ENCODE measurements at places on chromosomes 12 and 14. TPM values are rescaled to one million over a fixed set of nuclear protein-coding genes. Genes with fewer than 3 reads are reported as not detected.
A peak's percentile ranks its signal among the peaks of the same experiment; 100 is the strongest.

Gene PPP1R36
- total RNA-seq = 0.89 TPM

DNA sequence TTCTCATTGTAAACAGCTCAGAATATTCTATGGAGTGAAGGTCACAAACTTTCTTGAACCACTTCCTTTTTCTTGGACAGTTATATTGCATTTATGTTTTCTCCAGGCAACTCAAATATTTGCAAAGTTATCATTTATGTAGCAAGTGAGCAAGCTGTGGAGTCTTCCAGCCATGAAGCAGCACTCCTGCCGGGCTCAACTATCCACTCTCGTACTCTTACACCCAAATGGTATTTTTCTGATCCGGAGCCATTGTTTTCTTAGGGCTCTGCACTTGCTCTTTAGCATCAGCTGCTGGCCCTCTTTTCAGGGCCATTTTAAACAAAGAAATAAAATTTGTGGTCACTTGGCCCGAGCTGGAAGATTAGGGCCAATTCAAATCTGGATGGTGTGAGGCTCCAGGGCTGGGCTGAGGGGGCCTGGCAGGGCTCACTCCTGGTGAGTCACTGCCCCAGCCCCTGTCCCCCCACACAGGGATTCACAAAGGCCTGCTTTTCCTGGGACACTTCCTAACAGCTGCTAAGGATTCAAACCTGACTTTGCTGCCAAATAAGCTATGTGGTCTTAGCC, 19.7 kb downstream of the SYNE3 start:
- DNase-seq = no peak

DNA sequence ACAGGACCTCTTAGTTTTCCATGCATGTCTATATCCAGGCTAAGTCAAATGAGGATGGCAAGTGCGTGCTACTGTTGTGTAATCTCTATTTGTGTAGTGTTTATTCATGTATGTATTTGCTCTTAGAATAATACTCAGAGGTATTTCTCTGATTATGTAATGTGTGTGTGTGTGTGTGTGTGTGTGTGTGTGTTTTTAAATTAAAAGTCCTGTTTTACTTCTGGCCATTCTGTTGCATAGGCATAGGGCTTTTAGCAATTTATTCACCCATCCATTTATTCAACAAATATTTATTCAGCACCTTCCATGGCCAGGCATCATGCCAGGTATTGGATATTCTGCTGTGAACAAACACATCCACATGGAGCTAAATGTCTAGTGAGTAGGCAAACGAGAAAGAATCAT, 63.5 kb downstream of the PELI2 start:
- DNase-seq = no peak

Gene OR5AU1
- not detected for total RNA-seq

- peak; percentile 2 for DNase-seq
These were observed 32.2 kb upstream of the DCD start for GRCh38 chr12:54680374-54680773.

DNA sequence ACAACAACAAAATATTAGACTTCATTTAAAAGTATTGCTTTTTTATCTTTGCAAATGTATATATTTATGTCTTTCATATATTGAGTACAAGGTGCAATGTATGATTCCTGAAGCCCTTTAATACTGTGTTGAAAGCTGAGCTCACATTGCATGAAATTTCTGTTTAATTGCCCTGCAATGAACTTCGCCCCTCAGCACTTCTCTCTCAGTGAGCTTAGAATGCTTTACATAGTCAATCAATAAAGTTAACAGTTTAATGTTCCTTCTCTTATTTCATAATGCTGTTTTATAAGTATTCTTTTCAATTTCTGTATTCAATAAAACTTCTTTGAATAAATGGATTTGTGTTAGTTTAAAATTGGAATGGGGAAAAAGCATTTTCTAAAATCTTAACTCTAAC, 607.1 kb downstream of the SOX5 start:
- no peak for DNase-seq

GRCh38 chr12:7497661-7498060, 5.9 kb downstream of the CD163 start:
- peak; percentile 27 for DNase-seq

DNA sequence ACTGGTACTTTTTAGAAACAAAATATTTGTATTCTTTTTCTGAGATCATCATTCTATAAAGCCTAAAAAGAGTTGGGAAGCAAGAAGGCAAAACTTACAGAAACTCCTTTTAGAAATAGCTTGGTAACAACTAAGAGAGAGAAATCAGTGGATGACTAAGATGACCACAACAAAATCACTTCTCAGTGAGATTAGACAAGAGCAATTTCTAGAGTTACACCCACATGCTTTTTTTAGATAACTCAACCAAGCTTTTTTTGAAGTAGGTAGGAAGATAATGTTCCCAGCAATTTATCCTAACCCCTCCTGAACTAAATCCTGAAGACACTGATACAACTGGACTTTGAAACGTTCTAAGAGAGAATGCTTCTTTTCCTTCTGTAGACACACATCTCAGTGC, 576.4 kb downstream of the SLC6A15 start:
- no peak for DNase-seq

Gene KRT3
- not detected for total RNA-seq

GRCh38 chr12:111215881-111216280, 153.0 kb downstream of the PHETA1 start:
- no peak for DNase-seq

GRCh38 chr12:122842505-122843405, 7.5 kb downstream of the HIP1R start:
- no peak for DNase-seq

DNA sequence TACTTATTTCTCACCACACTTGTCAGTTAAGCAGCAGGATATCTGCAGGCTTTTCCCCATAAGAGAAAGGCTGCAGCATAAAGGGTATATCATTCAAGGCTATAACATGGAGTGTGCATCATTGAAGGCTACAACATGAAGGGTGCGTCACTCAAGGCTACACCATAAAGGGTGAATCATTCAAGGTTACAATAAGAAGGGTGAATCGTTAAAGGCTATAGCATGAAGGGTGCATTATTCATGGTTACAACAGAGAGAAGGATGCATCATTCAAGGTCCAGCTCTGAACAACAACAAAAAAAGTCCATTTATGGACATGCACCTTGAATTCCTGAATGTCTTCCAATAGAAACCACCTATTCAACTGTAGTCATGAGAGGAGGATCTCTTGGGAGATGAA, 32.8 kb upstream of the LUM start:
- DNase-seq = no peak

GRCh38 chr14:102217399-102217798, 77.7 kb downstream of the WDR20 start:
- DNase-seq = no peak

Gene LRRC10
- total RNA-seq = not detected

GRCh38 chr12:6952863-6953441, 1.8 kb downstream of the PTPN6 start:
- DNase-seq = no peak

DNA sequence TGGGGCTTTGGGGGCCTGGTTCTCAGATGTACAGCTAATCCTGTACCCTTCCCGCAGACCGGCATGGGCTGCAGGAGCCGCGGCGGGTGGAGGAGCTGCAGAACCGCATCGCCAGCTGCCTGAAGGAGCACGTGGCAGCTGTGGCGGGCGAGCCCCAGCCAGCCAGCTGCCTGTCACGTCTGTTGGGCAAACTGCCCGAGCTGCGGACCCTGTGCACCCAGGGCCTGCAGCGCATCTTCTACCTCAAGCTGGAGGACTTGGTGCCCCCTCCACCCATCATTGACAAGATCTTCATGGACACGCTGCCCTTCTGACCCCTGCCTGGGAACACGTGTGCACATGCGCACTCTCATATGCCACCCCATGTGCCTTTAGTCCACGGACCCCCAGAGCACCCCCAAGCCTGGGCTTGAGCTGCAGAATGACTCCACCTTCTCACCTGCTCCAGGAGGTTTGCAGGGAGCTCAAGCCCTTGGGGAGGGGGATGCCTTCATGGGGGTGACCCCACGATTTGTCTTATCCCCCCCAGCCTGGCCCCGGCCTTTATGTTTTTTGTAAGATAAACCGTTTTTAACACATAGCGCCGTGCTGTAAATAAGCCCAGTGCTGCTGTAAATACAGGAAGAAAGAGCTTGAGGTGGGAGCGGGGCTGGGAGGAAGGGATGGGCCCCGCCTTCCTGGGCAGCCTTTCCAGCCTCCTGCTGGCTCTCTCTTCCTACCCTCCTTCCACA, 7.6 kb downstream of the NR4A1 start:
- DNase-seq = no peak

GRCh38 chr12:57069523-57069922, 9.1 kb downstream of the NEMP1 start:
- DNase-seq = peak; percentile 71

- no peak for DNase-seq
These were observed 395.0 kb downstream of the EGLN3 start for GRCh38 chr14:33555710-33556350.

GRCh38 chr12:3662521-3662921, 90.4 kb downstream of the CRACR2A start:
- no peak for DNase-seq

Gene POTEG
- not detected for total RNA-seq

All from M059J (cell line).